NCI-H82 (cell line): ENCODE measurements at places on chromosomes 12 and 14.

DNA sequence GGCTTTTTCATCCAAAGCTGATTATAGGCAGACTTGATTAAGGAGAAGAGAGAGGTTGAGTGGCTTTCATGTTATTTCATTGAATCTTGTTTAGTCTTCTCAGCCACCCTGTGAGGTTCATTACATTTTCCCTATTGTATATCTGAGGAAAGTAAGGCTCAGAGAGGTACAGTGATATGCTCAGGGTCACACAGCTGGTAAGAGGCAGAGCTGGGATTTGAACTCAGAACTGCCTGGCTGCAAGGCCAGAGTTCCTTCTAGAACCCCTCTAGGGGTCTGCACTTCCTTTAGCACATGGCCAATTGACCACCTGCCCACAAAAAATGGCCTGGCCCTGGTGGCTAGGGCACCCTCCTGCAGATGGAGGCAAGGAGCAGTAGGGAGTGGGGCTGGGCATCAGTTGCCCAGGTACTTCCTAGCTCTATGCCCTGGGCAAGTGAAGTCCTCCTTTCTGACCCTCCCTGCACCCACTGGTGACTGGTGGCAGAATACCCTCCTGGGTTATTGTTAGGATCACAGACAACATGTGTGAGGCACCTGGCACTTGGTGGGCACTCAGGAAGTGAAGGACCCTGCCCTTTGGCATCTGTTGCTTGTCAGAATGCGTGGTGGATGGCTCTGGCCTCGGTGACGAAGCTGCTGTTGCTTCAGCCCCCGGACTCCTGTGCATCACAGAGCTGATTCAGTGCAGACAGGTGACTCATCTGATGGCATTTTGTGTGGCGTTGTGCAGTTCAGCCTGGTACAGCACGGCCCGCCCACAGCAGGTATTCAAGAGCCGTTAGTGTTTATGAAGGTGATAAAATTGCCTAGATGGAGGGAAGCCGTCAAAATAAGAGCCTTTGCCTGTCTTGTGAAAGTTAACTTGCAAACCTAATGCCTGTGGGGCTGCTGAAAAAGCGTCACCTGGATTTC, 115.8 kb downstream of the SLC25A47 start:
- no peak for DNase-seq

GRCh38 chr12:131796754-131797587, 31.2 kb upstream of the MMP17 start:
- DNase-seq: no peak

DNA sequence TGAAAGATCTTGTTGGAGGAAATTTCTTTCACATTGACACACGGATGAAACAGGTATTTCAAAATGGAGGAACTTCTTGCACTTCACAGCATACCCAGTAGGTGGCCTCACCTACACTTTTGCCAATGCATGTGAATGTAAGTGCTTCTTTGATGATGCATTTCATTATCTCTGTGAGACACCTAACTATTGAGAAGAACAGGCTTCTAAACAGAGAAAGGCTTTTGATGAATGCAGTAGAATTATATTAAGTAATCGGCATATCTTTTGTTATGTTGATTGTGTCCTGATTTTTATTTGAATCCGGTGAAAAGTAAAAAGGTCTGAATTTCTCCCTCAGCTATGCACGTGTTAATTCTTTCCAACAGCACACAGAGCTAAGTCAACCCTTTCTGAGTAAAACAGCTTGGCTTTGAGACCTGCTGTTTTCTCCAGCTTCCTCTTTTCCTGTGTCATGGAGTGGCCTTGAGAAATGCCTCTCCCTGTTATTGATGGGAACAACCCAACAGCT, 399.0 kb downstream of the NAV3 start:
- DNase-seq: peak; percentile 67

DNA sequence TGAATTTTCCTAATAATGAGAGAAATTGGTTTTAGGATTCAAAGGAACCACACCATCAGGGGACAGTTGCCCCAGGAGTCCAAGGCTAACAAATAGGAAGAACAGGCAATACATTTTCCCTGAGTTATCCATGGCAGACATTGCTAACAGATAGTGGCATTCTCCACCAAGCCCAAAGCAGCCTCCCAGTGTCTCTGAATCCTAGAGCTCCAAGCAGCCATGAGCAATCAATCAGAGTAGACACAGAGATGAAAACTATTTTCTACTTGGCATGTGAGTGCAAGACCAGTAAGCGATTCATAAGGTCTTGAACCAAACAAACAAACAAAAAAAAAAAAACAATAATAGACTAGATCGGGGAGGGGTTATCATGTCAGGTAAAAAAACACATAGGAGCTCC, 515.7 kb downstream of the MED13L start:
- DNase-seq: no peak

DNA sequence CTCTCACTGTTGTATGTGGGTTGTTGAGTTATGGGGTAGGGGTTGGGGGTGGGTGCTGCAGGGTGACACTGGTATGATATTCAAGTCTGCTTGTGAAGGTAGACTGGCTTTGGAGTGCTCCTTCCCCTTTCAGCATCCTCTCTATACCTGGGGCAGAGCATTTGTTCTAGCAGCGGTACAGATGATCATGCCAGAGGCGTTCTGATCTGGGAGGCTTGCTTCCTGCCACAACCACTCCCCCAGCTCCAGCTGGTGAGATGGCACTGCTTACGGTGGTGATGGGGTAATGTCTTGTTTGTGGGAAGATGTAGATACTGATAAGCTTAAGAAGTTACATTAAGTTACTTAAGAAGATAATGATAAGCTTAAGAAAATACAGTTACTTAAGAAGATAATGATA, 131.8 kb downstream of the ERC1 start:
- peak; percentile 89 for DNase-seq

DNA sequence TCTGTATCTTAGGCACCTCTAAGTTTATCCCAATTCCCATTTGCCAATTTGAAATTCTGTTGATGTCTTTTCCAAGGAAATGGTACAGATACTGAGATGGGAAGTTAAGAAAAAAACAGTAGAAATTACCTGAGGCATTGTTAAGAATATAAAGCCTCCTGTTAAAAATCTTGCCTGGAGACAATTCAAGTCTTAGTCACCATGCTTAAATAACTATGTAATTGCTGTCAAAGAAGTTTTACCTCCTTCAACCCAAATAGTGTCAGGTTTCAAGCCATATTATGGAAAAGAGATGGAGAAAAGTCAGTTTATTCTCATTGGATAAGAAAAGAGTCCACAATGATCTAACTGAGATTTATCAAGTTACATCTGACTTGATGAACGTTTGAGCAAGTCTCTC, 974.7 kb downstream of the GALC start:
- no peak for DNase-seq

DNA sequence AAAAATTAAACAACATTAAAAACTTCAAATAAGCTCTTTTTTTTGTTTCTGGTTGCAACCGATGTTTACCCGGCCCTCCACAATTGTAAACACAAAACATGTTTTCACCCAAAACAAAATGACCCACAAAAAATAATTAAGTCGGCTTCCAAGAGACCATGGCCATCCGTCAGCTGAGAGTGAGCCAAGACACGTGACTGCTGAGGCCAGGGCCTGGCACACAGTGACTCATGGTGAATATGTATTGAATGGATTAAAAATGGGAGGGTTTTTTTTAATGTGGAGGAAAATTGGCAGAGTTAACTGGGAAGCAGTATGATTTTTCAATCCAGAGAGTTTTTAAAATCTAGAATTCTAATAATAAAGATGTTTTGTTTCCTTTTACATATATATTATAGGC, 13.8 kb upstream of the CPNE8 start:
- DNase-seq: no peak

DNA sequence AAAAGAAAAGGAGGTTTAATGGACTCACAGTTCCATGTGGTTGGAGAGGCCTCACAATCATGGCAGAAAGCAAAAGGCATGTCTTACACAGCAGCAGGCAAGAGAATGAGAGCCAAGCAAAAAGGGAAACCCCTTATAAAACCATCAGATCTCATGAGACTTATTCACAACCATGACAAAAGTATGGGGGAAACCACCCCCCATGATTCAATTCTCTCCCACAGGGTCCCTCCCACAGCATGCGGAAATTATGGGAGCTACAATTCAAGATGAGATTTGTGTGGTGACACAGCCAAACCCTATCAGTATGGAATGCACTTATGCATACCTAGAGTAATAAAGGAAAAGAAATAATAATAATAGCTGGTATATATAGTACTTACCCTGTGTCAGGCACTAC, 4.5 kb upstream of the GLIPR1 start:
- DNase-seq: no peak

DNA sequence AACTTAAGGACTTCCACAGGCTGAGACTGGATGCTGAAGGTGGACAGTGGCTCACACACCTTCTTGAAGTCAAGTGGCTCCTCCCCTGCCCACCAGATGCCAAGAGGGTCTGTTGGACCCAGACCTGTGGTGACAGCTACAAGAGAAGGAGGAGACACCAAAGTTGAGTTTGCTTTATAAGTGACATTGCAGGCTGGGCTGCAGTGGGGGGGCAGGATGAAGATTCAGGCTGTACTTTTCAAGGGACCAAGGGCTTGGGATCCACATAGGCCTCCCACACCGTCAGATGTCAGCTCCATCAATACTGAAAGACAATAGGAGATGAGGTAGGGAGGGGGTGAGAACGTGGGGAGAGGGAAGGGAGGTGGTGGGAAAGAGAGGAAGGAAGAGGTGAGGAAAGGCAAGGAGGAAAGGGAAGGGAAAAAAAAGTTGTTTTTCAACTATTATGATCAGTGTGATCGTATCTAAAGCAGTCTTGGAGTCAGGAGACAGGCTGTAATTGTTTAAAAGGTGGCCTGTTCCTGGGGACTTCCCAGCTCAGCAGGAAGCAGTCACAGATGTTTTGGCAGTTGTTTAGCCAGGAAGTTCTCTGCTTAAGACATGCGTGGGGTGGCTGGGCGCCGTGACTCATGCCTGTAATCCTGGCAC, 84.1 kb upstream of the RESF1 start:
- DNase-seq: no peak

- DNase-seq: peak; percentile 16
Measured at GRCh38 chr14:54344445-54344844, 52.4 kb upstream of the CDKN3 start.

GRCh38 chr12:127223731-127224130, 1043.2 kb upstream of the TMEM132C start:
- DNase-seq: peak; percentile 37
